ENCODE measurements at places on chromosomes 5 and 9.

DNA sequence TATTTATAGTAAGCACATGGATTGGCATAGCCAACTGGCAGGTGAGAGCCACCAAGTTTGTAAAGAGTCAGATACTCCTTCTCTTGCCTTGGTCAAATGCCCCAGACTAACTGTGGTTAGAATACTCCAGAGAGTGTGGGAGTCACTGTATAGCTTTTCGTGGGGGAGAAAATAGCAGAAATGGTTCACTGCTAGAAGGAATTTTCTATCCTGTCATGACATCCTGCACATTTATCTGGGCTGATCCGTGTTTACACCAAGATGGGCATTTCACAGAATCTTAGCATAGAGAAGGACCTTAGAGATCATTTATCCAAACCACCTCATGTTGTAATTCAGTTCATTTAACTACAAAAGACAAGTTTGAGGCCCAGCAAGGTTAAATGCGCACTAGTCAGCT lies 460.8 kb downstream of the ENC1 start:
- no peak for DNase-seq

- no peak for DNase-seq
These were observed 144.4 kb downstream of the GLIS3 start for GRCh38 chr9:4155221-4156026.

GRCh38 chr5:135993880-135994636 lies 34.7 kb upstream of the TGFBI start:
- DNase-seq: no peak

DNA sequence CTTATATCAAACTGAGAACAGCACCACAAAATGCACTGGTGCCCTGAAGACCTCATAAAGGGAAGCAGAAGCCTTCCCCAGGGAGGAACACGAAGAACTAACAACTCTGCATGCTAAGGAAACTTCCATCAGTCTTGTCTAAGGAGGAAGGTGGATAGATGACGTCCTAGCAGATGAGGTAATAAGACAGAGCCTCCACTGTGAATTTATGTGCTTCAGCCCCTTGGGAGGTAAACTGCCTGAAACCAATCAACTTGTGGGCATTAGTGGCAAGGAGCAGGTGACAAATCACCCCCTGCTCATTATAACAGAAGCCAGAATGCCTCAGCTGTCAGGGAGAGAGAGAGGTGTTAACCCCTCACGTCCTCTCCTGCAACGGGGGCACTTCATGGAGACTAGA lies 48.9 kb upstream of the SPIN1 start:
- DNase-seq: no peak

DNA sequence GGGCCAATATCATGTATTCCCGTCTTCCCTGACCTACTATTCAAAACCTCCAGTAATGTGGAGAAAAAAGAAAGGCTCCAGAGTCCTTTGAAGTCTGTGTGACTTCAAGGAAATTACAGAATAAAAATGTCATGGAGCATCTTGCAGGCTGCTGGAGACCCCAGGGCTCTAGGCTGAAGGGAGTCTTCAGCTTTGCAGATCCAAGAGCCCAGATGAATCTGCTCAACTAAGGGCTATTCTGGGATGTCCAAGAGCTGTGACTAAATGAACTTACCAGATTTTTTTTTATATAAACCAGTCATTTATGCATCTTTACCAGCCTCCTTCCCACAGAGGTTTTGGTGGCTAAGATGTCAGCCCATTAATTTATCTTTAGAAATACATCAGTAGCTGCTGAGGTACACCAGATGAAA lies 167.3 kb downstream of the MUSK start:
- no peak for DNase-seq

GRCh38 chr5:17004441-17005106 lies 68.5 kb upstream of the MYO10 start:
- no peak for DNase-seq

GRCh38 chr5:74093561-74093960 lies 467.6 kb downstream of the ARHGEF28 start:
- DNase-seq: no peak

GRCh38 chr5:177005619-177006264 lies 837 bp downstream of the UIMC1 start:
- DNase-seq: peak; percentile 76

- DNase-seq: no peak
These were observed 243.6 kb downstream of the FANCC start for GRCh38 chr9:95073918-95074317.

DNA sequence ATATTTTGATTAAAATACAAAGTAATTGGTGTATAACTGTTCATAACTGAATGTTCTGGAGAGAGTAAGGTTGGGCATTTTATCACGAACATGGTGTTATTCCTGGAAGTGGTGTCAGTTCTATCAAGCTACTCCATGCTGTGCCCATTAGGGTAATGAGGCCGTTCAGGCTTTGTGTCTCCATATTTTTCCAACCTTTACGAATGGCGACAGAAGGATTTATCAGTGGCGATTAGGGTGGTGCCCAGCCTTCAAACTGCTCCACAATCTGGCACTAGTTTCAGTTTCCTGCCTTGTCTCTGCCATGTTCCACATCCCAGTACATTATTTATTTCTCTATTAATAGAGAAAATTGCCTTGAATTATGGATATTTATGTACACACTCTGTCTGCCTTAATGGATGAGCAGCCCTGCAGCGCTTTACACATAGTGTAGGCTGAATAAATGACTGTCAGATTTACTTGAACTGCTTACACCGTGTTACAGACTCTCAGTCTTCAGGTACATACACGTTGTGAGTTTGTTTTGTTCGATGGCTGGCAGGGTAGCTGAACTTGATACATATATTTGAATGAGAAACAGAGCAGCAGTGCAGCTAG lies 23.9 kb upstream of the TMC1 start:
- no peak for DNase-seq

DNA sequence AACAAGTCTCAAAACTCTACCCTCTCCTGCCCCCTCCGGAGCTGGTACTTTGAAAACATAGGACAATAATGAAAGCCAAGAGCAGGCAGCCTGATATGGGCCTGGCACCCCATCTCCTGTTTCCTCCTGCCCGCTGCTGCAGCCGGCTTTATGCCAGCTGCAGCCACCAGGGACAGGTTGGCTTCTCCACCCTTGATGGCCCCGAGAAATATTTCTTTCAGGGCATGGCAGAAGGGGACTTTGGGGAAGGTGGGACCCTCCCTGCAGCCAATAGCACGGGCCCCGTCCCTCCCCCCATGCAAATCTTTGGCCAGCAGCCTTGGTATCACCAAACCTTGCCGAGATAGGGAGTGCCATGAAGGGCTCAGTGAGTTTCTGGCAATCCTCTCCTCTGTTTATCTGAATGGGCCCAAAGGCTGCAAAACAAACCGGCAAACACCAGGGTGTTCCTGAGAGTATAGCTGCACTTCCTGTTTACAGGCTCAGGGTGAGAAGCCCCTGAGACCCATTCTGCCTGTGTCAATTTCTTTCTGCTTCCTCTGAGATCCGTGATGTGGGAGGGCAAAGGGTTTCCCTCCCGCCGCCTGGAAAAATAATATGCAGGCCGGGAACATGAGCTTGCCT lies 73.4 kb upstream of the BOD1 start:
- no peak for DNase-seq

DNA sequence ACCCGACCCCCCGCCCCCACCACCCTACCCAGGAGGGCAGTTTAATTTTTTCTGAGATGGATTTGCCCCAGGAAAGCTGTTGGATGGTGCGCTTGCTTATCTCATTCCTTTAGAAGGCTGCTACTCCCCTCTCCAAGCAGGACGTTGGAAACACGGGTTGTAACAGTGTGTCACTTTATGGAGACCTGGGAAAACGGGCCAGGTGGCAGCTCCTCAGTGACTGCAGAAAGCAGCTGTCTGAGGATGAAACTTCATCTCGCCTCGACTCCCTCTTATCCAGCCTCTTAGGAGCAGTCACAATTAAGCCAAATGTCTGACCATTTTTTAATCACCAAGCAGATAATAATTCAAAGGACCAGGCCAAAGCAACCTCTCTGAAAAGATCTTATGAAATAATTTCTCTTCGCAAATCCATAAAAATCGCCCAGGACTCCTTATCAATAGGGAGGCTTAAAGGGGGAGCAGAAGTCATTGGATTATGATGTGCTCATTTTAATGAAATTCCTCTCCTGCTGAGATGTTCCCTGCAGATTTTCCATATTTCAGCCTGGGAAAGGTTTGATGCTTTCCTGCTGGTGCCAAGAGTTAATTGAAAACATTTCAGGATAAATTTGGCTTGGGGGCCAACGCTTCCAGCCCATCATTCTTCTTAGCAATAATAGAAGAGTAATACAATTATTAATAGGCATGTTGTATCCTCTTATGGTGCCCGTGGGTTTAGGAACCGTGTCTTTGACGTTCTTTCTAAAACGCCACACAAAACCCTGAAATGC lies 26.0 kb downstream of the GAS1 start:
- DNase-seq: no peak

DNA sequence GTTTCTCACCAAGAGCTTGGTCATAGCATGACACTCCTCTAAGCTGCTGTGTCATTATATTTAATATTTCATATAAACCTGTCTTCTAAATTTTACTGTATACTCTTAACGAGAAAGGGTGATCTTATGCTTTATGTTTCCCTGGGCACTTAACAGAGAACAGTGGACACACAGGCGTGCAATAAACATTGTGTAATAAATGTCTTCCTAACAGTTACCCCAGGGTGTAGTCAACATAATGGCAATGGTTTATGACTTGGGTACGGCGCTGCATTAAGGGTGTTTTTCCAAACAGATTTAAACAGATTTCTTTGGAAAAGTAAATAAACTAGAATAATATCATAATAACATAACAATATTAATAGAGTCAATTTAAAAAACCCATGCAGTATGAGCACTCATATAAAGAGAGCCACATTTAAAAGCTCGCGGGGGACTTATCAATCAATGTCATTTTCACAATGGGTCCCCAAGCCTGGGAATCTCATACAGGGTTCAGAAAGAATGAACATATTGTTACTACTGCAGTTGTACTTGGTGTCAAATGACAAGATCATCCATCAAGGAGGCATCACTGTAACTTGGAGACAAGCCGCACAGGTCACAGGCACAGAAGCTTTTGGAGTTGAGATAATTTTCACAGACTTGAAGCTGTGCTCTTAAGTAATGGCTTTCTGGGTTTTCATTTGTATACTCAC lies 376.4 kb downstream of the CTNND2 start:
- no peak for DNase-seq

DNA sequence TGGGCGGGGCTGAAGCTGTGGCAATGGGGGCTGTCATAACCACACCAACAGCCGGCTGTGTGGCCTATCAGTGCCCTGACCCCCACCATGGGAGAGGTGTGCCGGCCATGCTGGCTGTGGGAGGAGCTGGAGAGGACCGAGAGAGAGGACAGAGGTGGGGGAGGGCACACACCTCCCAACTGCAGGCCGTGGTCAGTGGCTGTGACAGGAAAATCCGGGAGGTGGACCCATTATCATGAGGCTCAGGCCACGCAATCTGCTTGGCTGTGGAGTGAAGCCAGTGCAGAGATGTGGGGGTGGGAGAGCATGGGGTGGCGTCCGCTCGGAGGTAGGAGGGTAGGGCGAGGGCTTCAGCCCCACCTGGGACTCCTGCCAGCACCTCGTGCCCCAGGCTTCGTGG lies 136.1 kb downstream of the RXRA start:
- no peak for DNase-seq

DNA sequence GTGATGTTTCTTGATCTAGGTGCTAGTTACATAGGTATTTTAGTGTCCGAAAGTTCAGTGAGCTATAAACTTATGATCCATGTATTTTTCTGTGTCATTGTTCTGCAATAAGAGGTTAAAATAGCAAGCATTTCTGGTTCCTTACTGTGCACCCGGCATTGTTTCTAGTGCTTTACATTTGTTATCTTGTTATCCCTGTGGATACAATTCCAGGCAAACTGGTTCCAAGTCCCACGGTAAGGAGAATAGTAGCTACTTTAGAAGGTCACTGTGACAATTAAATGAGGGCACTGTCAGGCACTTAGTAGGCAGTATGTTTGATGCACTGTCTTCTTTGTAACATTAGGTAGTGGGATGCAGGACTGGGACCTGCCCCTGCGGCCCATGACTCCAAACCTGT lies 9.0 kb downstream of the FUBP3 start:
- DNase-seq: no peak

- no peak for DNase-seq
These were observed 11.7 kb upstream of the OR1J2 start for GRCh38 chr9:122498883-122499288.

DNA sequence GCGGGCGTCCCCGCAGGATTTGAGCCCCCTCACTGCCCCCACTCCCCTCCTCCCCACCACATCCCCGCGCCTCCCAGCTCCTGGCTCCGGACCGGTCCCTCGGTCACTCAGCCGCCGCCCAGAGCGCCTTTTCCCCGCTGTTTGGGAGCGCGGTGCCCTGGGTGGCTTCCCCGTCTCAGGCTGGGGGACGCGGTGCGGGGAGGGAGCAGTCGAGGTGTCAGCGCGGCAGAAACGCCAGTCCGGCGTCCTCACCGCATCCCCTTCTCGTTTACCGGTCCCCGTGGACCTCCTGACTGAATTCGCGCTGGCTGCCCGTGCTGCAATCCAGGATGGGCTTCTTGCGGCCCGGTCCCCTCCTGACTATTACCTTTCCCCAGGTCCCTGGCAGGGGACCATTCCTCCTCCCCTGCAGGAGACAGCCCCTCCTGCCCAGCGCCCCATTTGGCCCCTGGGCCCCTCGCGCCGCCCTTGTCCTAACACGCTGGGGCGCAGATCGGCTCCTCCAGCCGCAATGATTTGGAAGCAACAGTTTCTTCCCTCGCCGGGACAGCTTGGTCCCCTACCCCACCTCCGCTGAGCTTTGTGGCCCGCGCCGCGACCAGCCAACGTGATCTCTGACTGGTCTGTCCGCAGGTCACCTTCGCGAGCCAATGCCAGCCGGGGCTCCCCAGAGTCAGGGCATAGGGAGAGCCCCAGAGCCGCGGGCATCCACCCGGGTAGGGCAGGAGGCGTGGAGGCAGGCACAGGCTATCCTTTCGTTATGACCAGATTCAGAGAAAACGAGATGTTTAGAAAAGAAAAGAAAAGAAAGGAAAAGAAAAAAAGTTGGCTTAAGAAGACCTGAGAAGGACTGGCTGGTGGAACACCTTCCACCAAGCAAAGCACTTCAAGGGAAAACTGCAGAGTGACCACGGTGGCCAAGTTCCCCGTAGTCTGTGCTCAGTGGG lies 1.2 kb downstream of the ANKRD33B start:
- peak; percentile 32 for DNase-seq

GRCh38 chr5:39255406-39255805 lies 36.0 kb upstream of the FYB1 start:
- no peak for DNase-seq

DNA sequence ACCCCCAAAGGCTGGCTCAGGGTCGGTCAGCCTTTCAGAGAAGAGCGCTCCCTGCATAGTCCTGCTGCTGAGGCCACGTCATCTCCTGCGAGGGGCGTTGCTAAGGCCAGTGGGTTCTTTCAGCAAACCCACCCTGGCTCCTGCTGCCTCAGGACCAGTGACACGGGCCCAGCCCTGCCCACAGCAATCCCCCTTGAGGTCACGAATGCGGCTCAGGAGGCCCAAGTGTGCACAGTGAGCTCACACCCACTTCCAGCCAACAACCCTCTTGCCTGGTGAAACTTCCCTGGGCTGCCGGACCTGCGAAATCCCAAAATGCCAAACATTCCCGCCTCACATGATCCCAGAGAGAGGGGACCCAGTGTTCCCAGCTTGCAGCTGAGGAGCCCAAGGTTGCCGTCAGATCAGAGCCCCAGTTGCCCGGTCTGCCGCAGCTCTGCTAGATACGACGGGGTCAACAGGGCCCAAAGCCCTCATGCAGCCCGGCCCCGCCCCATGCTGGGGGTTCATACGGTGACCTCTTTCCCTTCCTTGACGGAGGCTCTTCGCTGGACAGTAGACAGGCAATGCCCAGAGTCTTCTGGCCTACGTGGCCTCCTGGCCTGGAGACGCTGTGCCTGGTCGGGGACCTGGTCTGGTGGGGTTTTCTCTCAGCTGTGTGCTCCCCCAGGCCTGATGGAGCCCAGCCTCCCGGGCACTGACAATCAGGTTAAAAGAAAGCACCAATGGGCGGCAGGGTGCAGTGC lies 116.4 kb upstream of the COL5A1 start:
- no peak for DNase-seq
